ENCODE measurements at places on chromosomes 1 and 21.
A peak's percentile ranks its signal among the peaks of the same experiment; 100 is the strongest.

DNA sequence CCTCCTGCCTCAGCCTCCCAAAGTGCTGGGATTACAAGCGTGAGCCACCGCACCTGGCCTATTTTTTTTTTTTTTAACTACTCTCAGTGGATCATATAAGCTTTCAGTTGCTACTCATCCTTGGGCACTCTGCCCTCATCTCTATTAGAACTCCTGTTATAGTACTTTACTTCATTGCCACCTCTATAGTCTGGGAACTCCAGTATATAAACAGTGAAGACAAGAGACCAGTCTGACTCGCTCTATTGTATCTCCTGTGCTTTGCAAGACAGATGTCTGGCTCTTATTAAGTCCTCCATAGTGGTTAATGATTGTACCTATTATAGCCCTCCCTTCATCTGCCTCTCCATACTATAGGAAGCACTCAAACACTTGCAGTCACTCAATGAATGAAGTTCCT lies 15.1 kb downstream of the KHDRBS1 start:
- no peak for DNase-seq

- DNase-seq, result no peak
Measured at GRCh38 chr1:157404063-157404501, 148.2 kb downstream of the FCRL5 start.

DNA sequence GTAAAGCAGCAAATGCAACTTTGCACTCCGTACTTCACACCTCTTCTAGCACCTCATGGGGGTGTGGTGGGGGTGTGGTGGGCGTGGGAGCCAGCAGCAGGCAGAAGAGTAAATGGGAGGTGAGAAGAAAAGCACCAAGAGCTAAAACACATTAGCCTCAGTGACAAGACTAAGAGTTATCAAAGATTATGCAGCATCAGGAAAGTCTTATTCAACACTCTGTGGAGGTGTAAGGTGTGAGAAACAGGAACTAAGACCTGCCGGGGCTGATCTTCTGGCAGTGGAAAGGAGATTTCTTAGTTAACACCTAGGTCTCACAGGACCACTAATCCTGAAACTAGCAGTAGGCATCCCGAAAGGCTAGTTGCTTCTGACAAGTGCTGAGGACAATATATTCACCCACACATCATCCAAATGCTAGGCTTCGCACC lies 9.9 kb downstream of the TGFBR3 start:
- no peak for DNase-seq

- DNase-seq, result no peak
Measured at GRCh38 chr1:32341971-32342370, 5.9 kb upstream of the MARCKSL1 start.

DNA sequence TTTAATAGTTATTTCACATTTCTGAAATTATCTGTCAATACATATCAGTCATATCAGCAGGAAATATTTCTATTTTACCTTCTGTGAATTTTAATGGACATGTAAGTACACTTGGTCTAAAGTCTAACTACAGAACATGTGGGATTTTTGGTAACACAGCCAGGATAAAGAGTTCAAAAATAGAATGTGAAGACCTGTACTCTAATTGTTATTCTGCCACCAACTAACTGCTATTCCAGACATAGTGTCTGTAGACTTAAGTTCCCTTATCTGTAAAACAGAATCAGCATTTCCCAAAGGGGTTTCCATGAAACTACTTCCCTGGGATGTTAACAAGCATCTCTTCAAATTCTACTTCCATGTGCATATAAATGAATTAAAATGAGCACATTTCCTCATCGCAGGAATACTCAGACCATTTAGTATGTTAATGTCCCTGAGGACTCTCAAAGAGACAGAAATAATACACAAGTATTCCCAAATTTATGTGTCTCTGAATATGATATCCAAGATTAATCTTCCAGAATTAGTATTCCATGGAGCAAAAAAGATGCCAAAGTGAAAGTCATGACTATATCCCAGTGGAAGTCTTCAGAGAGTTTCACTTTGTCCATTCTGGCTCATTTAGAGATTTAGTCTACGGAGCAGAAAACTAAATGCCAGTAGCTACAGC lies 325.6 kb downstream of the NEGR1 start:
- no peak for DNase-seq

GRCh38 chr1:26827663-26828062 lies 1.2 kb downstream of the ZDHHC18 start:
- no peak for DNase-seq

DNA sequence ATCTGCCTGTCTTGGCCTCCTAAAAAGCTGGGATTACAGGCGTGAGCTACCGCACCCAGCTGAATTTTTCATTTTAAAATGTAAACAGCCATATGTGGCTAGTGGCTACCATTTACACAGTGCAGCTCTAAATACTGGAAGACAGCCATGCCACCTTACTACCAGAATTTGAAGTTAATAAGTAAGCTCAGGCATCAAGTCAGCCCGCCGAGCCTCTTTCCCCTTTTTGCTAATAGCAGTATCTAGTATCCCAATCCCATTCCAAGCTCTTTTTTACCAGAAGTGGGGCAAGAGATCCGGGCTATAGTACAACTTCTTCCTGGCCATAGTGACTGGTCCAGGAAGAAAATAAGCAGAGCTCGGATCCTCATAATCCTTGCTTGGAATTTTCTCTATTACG lies 15.1 kb downstream of the TAF13 start:
- no peak for DNase-seq

DNA sequence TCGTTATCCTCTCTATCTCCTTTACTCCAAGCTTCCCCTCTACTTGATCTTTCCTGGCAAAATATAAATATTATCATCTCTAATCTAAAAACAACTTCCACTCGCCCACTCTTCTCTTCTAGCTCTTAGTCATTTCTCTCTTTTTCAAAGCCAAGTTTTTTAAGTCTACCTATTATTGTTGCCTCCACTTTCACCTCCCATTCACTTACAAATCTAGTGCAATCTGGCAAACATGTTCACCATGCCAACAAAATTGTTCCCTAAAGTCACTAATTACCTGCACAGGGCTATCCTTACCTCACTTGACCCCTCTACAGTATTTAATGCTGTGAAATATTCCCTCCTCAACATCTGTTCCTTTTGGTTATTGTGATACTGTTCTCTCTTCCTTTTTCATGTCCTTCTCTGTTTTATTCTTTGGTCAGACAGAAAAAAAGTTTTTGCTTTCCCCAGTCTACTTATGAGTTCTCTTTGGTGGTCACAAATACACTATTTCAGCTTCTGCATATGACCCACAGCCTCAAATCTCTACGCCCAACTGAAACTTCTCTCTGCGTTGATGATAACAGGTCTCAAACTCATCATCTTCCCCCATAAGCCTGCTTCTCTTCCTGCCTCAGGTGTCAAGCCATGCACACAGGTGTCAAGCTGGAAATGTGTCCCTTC lies 31.9 kb upstream of the RAP1A start:
- no peak for DNase-seq

DNA sequence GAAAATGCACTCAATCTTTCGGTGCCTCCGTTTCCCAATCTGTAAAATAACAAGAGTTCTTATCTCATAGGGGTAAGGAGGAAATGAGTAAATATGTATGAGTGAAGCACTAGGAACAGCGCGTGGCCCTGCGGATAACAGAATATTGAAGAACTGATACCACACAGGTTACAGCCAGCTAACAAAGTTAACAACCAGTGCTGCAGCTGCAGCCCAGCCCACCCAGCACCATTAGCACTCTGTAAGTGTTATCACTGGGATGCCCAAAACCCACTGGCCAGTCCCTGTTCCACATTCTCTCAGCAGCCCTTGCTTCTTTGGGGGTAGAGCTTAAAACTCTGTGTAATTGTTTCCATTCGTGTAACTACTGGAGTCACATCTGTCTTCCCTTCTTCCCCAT lies 89.5 kb downstream of the VWA5B1 start:
- DNase-seq, result no peak

- DNase-seq, result no peak
Measured at GRCh38 chr1:167516404-167517388, 1.6 kb downstream of the CD247 start.

GRCh38 chr1:218344814-218345672 lies at the start of gene TGFB2:
TGFB2 (plus strand) TSS chr1:218345336; CDS start chr1:218346702, 1,366 bp downstream.
- peak; percentile 59 for DNase-seq
